ENCODE measurements at places on chromosomes 16 and 17.
A peak's percentile ranks its signal among the peaks of the same experiment; 100 is the strongest.

- DNase-seq, result no peak
Measured at GRCh38 chr17:42775534-42776098, 2.4 kb downstream of the VPS25 start.

GRCh38 chr17:37207103-37207502, 168.7 kb upstream of the C17orf78 start:
- no peak for DNase-seq

- peak; percentile 15 for DNase-seq
Measured at GRCh38 chr16:86664522-86665318, 86.4 kb downstream of the FOXL1 start.

DNA sequence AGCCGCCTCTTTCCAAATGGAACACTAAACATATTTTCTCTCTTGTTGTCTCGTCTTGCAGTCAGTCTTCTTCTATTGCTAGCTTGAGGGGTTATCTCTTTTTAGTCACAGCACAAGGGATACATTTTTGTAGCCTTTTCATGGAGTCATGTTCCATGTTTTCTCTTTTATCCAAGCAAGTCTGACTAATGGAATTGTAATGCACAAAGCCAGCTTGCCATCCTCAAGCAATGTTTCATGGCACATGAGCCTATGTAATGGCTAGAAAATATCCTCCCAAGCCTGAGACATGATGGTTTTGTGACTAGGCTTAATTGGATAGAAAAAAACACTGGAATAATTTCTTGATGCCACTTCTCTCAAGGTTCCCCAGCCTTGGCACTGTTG, 414.6 kb upstream of the GOT2 start:
- DNase-seq, result no peak

DNA sequence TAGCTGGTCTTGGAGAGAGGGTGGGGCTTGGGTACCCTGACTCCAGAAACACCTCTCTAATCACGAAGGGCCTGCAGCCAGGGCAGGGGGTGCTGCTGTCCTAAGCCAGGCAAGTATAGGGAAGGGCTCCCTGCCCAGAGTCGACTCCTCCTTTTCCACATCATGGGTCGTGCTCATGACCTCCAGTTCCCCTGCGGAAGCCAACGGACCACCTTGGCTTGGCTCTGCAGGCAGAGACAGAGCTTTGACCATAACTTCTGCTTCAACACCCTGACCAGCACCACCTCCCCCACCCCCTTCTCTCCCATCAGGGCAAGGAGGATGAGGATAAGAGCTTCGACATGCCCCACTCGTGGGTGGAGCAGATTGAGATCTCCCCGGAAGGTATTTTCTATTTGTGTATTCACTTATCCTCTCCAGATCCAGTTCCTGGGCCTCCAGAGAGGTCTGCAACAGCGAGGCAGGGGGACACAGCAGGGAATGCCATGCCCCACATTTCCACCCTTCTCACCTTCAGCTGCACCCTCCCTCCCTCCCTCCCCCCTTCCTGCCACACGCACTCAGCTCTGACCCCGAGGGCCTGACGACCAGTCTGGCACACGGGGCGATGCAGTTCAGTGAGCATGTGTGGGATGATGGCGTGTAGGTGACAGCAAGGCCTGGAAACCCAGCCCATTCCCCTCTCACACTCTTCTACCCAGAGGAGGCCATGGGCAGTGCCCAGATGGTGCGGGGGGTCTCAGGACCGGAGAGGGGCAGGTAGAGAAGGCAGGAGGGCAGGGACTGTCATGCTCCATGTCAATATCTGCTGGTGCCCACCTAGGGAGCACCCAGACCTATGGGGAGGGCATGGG, 14.0 kb upstream of the KATNB1 start:
- DNase-seq, result no peak

DNA sequence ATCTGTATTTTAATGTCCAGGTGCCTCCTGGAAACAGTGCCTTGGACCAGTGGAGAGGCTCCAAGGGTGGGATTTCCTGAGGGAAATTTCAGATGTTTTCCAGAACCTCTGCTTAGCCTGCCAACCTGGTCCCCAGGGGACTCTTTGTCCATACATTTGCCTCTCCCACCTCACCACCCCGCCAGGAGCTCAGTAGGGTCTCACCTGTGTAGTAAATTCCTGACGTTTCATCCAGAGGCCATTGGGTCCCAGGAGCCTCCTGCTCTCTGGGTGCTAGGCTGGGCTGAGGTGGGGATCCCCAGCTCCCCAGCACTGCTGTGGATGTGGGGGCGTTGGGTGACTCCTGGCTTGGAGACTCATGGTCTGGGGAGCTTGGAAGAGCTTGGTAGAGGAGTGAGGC, 2.7 kb downstream of the NLRP1 start:
- DNase-seq, result no peak

- no peak for DNase-seq
Measured at GRCh38 chr17:27585792-27586191, 45.2 kb upstream of the LGALS9 start.

DNA sequence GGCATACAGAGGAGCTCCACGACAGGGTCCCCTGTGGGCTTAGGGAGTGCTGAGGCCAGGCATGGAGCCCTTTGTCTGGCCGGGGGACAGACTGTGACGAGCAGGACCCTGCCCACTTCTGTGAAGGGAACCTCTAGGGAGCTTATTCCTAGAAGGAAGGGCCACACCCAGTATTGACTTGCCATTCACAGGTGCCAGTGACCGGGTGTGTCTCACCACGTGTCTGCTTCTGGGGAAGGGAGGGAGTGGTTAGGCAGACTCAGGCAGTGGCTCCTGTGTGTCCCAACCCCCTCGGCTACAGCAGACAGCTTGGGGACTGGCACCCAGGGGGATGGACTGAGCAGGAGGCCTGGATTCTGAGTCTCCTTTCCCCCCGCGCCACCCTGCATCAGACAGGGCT, 57.2 kb downstream of the SOCS1 start:
- no peak for DNase-seq

DNA sequence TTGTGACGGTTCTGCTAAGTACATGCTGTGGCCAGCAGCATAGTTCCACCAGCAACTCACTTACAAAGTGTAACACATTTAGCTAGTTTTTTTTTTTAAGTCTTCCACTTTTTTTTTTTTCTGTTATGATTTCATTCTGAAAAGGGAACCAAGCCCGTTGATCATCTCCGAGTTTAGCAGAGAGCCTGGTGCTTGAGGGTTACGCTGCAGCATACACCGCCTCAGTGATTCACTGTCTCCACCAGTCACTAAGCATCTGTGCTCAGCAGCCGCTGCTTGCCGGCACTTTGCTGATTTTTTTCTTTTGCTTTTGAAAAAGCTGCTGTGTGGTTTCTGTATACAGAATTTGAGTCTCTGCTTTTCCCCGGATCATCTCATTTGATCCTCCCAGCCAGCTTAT, 194.5 kb upstream of the CDH13 start:
- no peak for DNase-seq

- no peak for DNase-seq
Measured at GRCh38 chr17:1928976-1929375, 96.2 kb downstream of the RTN4RL1 start.

GRCh38 chr16:28495795-28496749, 1.6 kb downstream of the APOBR start:
- DNase-seq, result no peak

DNA sequence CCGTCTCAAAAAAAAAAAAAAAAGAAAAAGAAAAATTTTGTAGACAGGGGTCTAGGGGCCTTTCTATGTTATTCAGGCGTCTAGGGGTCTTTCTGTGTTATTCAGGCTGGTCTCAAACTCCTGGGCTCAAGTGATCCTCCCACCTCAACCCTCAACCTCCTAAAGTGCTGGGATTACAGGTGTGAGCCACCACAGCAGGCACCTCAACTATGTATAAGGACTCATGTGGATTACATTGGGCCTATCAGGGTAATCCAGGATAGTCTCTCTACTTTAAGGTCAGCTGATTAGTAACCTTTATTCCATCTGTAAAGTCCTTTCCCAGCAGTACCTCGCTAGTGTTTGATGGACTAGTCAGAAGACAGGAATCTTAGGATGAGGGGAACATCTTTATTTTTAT, 22.4 kb downstream of the TADA2A start:
- no peak for DNase-seq

DNA sequence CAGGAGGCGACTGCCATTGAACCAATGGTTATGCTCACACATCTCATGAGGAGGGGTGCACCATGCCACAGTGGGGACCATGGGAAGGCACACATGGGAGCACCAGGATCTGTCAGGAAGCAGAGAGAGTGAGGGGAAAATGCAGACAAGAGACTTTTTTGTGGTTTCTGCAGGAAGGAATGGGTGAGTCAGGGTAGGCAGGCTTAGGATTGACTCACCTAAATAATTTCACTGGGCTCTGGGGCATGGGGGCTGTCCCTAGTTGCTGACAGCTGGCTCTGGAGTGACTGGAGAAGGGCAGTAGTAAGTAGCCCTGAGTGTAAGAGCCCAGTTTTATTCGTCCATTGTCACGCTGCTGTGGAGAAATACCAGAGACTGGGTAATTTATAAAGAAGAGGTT, 202.4 kb downstream of the AXIN2 start:
- no peak for DNase-seq

- DNase-seq, result no peak
Measured at GRCh38 chr17:41919840-41920579, 1.3 kb upstream of the ACLY start.

- no peak for DNase-seq
Measured at GRCh38 chr17:80387071-80387470, 27.9 kb upstream of the ENDOV start.

DNA sequence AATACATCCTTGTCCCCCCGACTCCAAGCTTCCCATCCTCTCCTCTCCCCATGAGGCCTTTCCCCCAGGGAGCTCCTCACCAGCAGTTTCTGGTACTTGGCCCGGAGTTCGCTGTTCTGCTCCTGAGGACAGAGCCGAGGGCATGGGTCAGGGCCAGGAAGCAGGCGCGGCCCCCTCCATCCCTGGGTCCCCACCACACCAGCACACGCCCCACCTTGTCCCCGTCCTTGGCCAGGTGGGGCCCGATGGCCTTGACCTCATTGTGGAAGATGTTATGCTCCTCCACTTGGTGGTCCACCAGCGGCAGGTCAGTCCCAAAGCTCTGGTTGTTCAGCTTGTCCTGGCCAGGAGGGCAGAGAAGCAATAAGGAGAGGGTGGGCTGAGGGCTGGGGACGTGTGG, 36.2 kb downstream of the PPL start:
- no peak for DNase-seq

DNA sequence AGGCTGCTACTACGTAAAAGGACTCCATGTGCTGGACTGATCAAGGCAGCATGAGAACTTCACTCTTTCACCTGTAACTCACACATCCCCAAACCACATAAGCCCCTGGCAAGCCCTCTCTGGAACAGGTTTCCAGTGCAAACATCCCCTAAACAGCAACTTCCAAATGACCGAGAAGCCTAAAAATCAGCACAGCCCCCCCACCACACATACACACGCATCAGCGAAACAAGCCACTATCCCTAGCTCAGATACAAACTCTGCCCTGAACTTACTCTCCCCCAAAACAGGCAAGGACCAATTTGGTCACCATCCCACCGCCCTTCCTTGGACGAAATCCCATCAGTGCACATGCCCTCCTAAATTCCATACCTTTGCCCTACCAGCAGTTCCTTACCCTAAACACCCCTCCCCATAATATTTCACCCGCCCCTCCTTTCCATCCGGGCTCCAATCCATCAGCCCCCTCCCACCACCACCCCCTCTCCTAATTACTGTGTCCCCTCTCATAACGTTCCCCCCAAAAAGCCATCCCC, 735 bp downstream of the LSM12 start:
- DNase-seq, result peak; percentile 25

DNA sequence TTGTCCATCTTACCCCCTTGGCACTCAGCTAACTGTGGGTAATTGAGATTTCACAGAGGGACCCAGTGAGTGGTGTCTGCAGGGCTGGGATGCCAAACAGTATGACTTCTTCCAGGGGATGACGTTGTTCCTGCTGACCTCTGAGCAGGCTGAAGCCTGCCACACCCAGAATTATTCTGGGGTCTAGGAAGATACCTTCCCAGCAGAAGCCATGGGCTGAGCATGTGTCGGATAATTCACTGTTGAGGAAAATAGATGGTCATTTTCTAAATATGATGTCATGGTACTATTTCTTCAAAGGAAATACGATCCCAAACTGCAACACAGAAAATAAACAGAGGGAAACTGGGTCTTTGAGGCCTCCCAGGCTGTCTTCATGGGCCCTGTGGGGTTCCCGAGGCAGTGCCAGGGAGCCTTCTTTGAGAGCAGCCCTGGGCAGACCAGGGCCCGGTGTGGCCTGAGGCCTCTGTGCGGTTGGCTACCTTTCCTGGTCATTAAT, 17.4 kb downstream of the WNT9B start:
- DNase-seq, result no peak

- peak; percentile 16 for DNase-seq
Measured at GRCh38 chr17:10295728-10296343, 77.0 kb downstream of the MYH13 start.

GRCh38 chr17:43312011-43312410, 78.2 kb upstream of the RNU2-1 start:
- no peak for DNase-seq

DNA sequence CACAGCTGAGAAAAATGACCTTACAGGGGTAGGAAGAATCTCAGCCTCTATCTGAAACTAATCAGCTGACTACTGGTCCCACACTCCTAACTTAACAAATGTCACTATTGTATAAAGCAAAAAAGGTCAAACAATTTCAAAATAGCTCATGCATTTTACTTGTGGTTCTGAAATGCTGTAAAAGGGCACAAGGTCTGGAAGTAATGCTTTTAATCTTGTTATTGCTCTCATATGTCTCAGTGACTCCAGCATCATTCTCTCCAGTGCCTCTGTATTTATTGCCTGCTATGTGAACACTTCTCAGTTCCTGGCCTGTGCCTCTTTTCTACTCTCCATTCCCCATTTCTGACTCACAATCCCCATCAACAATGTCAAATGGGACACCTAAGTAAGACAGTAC, 937.7 kb downstream of the CDH11 start:
- DNase-seq, result no peak

- DNase-seq, result peak; percentile 50
Measured at GRCh38 chr17:57986841-57987580, 1.0 kb downstream of the VEZF1 start.

GRCh38 chr17:51636291-51636690, 375.9 kb downstream of the UTP18 start:
- no peak for DNase-seq

- DNase-seq, result no peak
Measured at GRCh38 chr16:83138512-83138911, 511.7 kb downstream of the CDH13 start.

DNA sequence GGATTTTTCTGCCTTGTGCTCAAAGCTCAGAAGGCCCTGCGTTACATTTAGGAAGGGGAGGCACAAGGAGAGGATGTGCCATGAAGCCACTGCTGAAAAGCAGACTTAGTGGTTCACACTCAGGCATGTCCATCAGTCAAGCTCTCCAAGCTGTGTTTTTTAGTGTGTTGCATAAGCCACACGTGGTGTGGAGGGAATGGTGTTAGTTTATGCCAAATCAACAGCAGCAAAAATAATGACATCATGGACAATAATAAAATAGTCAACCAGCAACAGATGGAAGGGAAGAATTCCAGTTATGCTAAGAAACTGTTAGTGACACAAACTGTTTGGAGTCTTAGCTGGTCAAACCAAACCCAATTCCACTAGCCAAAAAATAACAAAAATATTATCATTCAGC, 438.3 kb downstream of the NPIPA7 start:
- DNase-seq, result no peak

GRCh38 chr17:45575126-45575885, 84.8 kb upstream of the PLEKHM1 start:
- DNase-seq, result no peak
